ENCODE measurements at places on chromosomes 6 and 20.

GRCh38 chr6:159066483-159066882, 21.7 kb upstream of the TAGAP start:
- DNase-seq, result no peak

DNA sequence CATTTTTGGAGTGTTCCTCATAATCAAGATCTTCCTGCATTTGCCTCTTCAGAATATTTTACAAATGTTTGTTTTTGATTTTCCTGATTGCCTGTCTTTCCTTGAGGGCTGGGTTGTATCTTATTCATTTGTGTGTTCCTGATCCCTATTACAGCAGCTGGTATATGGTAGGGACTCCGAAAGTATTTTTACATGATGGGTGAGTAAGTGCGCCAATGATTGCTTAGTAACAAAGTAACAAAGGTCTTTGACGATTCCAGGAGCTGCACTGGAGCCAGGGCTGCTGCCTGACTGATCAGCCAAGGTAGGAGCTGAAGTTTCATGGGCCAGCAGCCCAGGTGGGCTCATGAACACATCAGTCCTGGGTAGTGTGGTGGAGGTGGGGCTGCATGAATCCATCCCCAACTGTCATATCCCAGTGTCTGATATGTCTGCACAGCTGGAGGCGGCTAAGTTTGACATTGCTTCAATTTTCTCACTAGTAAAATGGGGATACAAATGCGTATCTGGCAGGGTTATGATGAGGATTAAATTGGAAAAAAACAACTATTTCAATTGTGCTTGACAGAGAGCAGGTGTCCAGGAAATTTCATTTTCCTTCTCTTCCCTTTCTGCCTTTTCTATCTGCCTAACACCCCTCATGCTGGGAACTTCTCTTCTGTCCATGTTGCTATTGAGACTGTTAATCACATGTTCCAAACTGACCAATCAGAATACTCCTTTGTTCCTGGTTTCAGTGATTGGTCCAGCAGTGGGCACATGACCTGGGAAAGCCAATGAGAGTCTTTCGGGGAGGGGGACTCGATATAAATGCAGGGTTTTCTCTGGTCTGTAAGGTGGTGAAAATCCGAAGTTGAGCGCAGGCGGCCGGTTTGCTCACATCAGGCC, 90.7 kb downstream of the CDH26 start:
- DNase-seq, result no peak

DNA sequence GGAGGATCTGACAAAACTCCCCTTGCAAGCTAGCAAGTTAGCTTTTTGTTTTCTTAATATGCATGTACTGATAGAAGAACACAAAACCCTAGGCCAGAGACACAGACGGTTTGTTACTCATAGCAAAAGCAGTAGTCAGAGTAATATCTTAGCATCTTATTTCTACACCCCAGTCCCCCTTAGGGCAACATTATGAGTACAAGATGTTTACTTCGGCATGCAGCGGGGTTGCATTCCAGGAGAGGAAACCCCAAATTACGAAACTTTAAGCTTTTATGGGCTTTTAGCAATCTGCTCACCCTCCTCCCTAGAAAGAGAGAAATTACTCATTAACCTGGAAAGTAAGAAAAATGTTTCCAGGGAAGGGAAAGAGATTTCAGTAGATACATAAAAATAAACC, 1286.9 kb downstream of the EPHA7 start:
- DNase-seq, result no peak

DNA sequence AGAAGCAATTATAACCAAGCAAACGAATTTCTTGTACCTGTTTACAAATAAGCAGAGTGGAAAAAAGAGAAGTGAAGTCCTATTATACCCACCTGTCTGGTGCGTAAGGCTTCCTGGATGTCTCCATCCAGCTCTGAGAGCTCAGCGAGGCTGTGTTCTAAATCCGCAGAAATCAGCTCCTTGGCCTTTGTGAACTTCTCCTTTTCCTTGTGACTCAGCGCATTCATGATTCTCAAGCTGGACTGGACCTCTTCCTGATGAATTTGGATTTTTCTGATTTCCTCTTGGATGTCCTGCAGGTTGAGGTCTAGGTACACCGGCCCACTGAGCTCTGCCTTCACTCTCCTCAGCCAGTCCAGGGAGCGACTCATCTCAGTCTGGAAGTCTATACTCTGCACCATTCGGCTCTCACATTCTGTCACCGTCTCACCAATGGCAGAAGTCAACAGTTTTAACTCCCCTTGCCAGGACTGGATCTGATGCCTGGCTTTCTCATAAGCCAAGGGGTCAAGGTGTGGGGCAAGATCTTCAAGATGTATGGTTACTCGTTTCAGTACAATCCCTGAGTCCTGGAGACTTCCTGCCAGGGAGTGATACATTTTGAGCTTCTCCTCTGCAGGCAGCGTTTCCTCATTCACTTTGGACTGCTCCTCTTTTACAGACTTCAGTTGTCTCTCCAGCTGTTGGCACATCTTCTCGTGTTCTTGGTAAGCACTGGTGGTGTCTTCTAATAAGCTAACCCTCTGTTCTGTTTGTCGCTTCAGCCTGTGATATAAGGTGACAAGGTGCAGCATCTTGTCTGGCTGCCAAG, 307.3 kb downstream of the SYNE1 start:
- no peak for DNase-seq

- DNase-seq, result no peak
Measured at GRCh38 chr20:49705358-49705757, 8.3 kb downstream of the B4GALT5 start.

DNA sequence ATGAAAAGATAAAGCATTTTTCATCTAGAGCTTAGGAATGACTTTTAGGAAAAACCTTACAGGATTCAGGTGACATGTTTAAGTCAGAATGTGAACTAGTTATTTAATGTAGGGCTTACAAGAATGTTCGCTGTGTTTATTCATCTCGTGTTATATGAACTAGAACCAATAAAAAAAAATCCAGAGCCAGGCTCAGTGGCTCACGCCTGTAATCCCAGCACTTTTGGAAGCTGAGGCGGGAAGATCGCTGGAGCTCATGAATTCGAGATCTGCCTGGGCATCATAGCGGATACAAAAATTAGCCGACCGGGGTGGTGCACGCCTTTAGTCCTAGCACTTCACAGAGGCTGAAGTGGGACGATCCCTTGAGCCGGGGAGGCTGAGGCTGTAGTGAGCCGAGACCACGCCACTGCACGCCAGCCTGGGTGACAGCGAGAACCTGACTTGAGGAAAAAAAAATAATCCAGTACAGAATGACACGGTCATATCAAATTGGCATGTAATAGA, 46.3 kb downstream of the OR2B2 start:
- no peak for DNase-seq

DNA sequence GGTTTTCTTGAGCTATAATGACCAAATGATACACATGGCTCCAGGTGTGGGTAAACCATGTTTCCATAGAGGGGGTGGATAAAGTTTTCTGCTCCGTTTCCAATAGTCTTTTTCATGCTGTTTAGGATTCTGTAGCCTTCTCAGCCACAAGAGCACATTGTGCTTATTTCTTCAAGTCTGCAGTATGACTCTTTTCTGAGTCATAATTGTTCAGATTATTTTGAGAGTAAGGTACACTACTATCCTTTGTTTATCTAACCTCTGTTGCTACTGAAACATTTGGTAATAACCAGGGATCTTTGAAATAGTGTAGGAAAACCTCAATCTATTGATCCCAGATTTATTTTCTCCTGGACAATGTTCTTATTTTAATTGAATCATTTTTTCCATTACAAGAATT, 247.9 kb upstream of the BMP2 start:
- peak; percentile 91 for DNase-seq

- peak; percentile 31 for DNase-seq
Measured at GRCh38 chr6:37783856-37784584, 35.5 kb upstream of the ZFAND3 start.

DNA sequence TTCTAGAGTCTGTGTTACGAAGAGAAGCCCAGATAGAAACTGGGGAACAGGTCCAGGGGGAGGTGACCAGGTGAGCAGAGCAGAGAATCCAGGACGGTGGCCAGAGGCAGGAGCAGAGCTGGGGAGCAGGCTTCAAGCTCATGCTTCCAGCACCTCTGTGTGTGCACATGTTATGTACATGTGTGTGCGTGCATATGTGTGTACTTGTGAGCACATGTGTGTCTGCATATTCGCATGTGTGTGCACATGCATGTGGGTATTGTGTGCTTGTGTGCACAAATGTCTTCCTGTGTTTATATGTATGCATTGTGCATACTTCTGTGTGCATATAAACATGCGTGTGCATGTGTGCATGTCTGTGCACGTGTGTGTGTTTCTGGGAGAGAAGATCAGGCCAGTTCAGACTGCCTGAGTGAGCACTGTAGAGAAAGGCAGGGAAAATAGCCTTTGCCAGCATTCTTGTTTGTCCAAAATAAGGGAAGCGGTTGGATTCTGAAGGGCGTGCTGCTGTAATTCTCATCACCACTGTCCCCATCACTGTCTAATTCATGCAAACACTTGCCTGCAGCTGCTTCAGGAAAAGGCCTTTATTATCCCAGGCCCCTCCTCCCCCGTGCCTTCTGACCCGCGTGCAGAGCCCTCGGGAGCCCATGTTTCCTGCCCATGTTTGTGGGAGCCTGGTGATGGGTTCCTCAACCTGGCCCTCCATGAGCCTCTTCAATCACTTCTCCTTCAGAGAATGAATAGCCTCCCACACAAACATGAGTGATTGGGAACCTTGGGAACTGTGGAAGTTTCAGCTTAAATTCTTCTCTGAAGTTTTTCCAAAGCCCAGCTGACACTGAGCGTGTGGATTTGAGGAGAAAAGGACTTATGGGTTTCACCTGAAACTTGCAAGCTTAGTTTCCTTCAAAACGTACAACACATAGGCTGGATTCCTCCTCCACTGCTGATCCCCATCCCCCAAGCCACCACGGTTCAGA, 161.7 kb upstream of the AFDN start:
- DNase-seq, result no peak

DNA sequence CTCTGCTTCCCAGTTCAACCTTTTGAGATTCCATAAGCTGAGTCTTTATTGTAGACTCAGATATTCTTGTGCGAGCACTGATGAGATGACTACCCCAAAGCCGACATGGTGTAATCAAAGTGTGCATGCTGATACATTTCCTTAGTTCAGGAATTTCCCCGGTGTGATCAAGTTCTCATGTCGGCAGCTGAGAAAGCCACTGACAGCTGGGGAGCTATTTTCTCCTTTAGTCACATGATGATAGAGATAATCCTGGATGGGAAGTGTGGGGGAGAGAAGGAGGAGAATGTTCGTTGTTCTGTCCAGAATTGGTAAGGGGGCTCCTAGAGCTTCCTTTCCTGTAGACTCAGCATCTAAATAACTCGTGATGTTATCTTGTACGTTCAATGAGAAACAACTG, 7.7 kb upstream of the CAP2 start:
- peak; percentile 4 for DNase-seq

GRCh38 chr6:13710552-13711323, 897 bp downstream of the RANBP9 start:
- peak; percentile 37 for DNase-seq

GRCh38 chr6:111982681-111983080, 71.2 kb upstream of the CCN6 start:
- DNase-seq, result no peak

GRCh38 chr20:2559651-2560050, 23.3 kb downstream of the TMC2 start:
- DNase-seq, result no peak

DNA sequence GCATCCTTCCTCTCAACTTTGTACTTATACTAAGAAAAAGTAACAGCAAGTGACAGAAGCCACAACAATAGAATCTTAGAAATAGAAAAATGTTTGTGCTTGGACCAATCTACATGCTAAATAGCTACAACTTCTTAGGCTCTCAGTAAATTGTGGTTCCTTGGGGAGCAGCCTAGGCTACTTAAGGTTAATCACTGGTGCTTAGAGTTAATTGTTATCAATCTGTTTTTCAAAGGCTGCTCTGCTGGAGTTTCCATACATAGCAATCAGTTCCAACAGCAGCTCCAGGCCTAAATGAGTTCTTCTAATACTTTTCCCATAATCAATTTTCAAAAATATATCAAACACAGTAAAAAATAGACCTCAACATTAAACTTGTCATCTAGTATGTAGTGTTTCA, 571.4 kb downstream of the EPHA7 start:
- no peak for DNase-seq

DNA sequence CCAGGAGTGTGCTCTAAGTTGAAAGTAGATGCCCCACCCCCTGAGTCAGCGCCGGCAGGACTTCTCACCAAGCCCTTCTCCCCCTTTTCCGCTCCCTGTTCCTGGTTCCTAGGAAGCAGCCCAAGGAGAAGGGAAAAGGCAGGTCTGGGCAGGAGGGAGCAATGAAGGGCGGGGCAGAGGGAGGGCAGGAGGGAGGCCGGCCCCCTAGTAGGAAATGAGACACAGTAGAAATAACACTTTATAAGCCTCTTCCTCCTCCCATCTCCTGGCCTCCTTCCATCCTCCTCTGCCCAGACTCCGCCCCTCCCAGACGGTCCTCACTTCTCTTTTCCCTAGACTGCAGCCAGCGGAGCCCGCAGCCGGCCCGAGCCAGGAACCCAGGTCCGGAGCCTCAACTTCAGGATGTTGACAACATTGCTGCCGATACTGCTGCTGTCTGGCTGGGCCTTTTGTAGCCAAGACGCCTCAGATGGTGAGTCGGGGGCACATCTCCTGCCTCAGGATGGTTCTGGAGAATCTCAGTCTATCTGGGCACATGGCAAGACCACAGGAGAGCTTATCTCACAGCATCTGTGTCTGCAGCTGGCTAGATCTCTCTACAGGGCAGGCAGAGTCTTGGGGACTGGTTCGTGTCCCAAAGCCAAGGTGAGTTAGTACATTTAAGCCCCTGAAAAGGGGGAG, at the start of gene PROCR:
Gene PROCR, plus strand, starts transcription at position 320 of the 681 bp plus-strand sequence. Its CDS starts 83 bp downstream, at position 403.
- DNase-seq, result peak; percentile 92

GRCh38 chr20:51446656-51447055, 95.9 kb downstream of the NFATC2 start:
- DNase-seq, result peak; percentile 70

DNA sequence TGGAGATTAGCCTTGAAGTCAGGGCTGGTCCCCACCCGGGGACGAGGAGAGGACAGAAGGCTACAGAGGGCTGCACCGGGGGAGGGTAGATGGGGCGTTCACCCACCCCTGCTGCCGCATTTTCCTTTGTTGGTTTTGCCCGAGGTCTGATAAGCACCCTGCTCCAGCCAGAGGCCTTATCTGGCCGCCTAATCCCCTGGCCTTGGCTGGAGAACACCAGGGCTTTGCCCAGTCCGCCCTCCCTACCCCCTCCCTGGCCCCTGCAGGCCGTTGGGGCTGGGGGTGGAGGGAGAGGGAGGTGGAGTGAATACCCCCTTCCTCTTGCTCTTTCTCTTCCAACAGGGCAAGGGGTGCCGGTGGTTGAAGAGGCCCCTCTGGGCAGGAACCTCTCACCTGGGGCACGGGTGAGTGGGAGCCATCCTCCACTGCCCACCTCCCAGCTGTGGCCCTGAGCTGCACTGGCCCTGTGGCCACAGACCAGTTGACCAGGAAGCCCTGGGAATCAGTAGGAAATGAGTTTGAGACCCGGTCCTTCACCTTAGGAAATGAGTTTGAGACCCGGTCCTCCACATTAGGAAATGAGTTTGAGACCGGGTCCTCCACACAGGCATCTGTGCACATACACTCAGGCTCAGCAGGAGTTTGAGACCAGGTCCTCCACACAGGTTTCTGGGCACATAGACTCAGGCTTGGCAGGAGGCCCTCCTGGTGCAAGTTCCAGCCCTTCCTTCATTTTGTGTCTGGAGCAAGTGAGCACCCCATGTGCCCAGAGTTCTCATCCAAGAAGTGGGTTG, 12.0 kb upstream of the GATA5 start:
- no peak for DNase-seq

GRCh38 chr6:159761129-159761872, 544 bp upstream of the ACAT2 start:
- DNase-seq, result no peak

- no peak for DNase-seq
Measured at GRCh38 chr6:93389192-93389591, 30.2 kb downstream of the EPHA7 start.

GRCh38 chr6:47034926-47035325, 7.2 kb downstream of the ADGRF1 start:
- DNase-seq, result peak; percentile 98

- peak; percentile 50 for DNase-seq
Measured at GRCh38 chr6:12608016-12608860, 108.3 kb upstream of the PHACTR1 start.

All from kidney glomerular epithelial cell (primary cell).